ENCODE measurements at places on chromosomes 6 and 20.

- DNase-seq = no peak
Measured at GRCh38 chr6:150395388-150396009, 26.7 kb downstream of the IYD start.

DNA sequence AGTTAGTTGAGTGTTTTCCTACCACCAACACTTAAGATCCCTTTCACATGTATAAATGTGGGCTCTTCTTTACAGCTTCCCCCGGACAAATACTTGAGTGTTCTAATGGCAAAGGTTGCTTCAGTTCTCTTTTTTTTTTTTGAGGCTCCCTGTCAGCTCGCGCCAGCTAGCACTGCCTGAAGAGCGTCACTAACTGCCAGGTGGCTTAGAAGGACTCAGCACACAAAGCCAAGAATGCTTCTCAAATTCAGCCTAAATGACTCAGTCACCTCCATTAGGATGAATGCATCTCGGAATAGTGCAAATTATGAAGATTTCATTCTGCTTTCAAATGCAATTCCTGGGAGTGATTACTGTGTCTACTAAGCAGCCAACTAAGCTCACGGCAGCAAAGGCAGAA, 150.7 kb upstream of the BTBD3 start:
- DNase-seq = no peak

DNA sequence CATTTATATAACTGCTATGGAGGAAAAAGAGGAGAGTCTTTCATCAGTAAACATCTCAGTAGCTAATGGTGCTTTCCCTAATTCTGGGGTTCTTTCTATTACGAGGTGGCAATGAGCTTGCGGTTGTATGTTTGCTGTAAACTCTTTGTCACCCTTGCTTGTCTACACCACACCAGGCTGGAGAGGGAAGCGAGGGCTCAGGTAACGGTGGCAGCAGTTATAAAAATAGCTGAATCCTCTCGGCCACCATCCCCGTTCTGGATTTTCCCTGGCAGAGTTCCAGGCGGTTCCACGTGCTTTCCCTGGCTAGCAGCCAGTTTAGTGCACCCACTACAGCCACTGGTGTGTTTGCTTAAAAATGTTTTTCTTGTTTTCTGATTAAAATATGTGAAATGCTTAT, 39.0 kb downstream of the MAS1 start:
- DNase-seq = peak; percentile 68

- no peak for DNase-seq
Measured at GRCh38 chr6:33286946-33287914, 1.8 kb downstream of the WDR46 start.

DNA sequence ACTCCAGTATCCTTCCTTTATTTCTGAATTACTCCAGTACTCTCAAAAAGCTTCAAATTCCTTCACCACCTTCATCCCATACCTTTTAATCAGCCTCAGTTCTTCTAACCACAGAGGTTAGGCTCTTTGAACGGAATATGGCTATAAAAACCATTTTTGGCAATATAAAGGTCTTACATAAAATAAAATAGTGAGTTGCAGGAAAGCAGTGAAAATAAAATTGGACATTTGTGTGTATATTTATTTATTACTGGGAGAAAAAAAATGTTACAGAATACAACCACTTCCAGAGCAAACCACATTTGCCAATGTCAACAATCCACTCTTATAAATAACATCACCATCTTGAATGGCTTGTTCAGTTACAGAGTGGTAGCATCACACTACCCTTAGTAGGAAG, 7.7 kb downstream of the HDDC2 start:
- no peak for DNase-seq

DNA sequence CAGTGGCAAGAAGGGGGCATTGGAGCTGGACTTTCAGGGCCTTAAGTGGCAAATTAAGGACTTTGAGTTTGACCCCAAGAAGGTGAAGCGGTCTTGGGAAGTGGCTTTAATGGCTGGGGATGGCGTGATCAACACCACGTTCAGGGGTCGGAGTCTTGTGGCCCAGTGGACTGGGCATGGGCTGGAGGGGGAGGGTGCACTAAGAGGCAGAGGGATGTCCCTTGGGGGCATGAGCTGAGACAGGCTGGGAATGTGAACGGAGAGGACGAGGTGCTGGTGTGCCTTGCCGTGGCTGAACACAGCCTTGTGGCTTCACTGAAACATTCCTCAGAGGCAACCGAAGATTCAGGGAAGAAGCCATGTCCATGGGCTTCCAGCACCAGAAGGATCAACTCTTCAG, 227.0 kb downstream of the SYNDIG1 start:
- DNase-seq = no peak

GRCh38 chr20:64223526-64224067, 32.0 kb upstream of the PCMTD2 start:
- no peak for DNase-seq
